CD4-positive, alpha-beta T cell treated with Interleukin-6 at 100 ng/mL for 8 hours (primary cell): ENCODE measurements at places on chromosomes 11 and 22.

DNA sequence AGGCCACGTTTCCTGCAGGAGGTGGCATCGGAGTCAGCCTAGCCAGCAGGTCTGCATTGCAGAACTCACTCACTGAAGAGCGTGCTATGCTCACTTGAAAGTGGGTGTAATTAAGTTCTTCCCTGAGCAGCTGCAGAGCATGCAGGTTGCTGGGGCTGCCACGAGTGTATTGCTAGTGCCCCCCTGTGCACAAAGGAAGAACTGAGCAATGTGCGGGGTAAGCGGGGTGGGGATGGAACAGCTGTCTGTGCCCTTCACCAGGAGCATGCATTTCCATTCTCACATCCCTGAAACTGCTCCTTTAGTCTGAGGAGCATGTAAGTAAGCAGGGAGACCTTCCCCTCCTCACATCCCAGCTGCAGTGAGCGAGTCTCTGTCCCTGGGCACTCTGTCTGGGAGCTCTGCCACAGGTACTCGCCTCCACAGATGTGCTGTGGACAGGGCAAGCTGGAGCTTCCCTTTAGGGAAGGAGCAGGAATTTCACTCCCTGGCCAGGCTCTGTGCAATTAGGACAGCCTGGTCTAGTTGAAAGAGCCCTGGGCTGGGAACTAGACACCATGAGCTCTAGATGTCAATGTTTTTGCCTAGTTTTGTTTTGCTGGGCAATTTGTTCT, 1031.8 kb downstream of the NTM start:
- DNase-seq, result no peak

GRCh38 chr11:44423289-44423688, 113.3 kb upstream of the ALX4 start:
- DNase-seq, result no peak

DNA sequence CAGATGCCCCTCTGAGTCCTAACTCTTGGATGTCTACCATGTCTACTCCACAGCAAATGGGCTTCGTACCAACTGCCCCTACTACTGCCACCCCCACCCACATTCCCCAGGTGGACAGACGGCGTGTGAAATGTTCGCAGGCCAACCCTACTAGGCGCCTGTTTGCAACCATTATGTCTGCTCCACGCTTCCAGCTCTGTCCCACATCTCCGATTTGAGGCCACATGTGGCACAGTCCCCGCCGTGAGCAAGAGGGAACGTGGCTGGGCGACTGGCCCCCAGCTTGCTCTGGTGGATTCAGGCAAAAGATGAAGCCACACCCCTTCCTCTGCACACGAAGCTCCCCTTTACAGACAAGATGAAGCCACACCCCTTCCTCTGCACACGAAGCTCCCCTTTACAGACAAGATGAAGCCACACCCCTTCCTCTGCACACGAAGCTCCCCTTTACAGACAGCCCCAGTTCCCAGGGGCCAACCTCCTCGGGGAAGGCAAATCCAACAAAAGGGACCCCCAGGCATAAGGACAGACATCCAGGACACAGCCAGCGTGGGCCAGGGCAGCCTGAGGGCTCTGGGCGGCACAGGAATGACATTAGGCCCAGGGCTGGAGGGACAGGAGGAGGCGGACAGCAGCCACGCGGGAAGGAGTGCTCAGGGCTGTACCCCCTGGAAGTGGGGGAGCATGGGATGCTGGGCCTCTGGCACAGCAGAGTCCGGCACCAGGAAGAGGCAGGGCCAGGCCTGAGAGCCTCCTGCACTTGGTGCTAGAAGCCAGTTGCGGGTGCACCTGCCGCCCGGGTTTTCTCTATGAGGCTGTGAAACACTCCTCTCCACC, 106.2 kb downstream of the SHANK2 start:
- no peak for DNase-seq

DNA sequence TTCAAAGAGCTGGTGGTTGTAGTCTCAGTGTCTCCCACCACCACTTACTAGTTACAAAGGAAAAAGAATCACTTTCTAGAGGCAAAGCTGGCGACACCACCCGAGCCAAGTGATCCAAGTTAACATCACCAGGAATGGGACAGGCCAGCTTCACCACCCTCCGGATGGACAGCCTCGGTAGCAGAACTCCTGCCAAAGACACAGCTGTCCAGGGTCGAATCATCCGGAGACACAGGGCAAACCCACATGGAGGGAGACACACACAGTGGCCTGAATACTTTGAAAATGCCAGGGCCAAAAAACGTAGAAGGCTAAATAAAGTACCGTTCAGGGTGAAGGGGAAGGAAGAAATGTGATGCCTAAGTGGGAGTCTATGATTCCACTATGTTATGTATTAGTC, 33.1 kb downstream of the KCNQ1 start:
- DNase-seq, result no peak

- DNase-seq, result no peak
Observed at GRCh38 chr11:130765406-130765805, 150.9 kb downstream of the SNX19 start.
